Dorsolateral prefrontal cortex (tissue), 122 donors: ENCODE measurements at places on chromosomes 1 and 21.

- DNase-seq = no peak
These were observed 24.8 kb downstream of the HSD11B1 start for GRCh38 chr1:209729436-209729835.

GRCh38 chr1:11024874-11025203 lies 12.4 kb downstream of the TARDBP start:
- no peak for DNase-seq

DNA sequence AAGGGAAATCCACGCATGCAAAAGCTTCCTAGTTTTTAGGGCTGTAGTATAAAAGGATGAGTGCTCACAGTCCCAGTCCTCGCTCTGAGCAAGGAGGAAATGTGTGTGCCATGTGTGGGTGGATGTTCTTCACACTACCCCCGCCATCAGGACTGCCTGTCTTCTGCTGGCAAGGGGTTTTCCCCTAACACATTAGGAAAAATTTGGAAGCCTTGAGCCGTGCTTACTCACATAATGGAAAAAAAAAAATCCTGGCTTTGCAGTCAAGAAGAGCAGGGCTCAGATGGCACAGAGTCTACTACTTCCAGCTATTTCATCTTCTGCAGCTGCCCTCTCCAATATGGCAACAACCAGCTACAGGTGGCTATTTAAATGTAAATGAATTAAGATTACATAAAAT lies 363.1 kb downstream of the PLPP3 start:
- peak; percentile 69 for DNase-seq

DNA sequence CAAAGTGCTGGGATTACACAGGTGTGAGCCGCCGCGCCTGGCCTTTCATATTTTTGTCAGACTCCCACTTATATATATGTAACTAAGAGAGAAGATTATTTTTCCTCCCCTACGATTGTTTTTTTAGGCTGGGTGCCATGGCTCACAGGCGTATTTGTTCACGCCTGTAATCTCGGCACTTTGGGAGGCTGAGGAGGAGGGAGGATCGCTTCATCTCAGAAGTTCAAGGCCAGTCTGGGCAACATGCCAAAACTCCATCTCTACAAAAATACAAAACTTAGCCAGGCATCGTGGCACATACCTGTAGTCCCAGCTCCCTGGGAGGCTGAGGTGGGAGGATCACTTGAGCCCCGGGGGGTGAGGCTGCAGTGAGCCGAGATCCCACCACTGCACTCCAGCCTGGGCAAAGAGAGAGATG lies 23.9 kb upstream of the ITLN2 start:
- no peak for DNase-seq

DNA sequence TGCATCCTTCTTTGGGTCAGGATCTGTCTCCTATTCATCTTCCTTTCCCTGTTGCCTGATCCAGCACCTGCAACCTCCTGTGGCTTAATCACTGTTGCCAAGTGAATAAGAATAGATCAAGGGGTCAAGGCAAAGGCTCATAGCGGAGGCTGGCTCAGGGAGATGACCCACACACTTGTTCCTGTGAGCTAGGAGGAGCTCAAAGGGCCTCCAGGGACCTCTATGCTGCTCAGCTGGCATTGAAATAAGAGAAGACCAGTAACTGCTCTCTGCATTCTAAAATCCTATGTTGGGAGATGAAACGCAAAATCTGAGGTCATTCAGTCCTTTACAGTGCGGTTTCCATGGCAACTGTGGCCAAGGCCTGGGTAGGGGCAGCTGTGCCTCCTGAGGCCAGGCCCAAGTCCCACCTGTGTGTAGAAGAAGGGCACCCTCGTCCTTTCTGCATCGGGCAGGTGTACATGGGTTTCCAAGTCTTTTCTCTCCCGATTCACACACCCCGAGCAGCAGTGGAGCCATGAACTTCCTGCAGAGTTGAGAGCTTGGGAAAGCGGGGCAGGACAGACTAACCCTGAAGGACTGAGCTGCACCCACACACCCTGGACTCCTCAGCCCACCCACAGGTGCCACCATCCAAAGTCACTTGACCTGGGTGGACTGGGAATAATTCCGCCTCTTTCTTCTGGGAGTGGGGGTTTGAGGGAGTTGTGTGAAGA lies 27.8 kb upstream of the STUM start:
- no peak for DNase-seq

GRCh38 chr1:31674626-31675025 lies 29.2 kb downstream of the COL16A1 start:
- DNase-seq = no peak

- DNase-seq = no peak
These were observed 648.8 kb downstream of the PTPRC start for GRCh38 chr1:199287647-199288046.

DNA sequence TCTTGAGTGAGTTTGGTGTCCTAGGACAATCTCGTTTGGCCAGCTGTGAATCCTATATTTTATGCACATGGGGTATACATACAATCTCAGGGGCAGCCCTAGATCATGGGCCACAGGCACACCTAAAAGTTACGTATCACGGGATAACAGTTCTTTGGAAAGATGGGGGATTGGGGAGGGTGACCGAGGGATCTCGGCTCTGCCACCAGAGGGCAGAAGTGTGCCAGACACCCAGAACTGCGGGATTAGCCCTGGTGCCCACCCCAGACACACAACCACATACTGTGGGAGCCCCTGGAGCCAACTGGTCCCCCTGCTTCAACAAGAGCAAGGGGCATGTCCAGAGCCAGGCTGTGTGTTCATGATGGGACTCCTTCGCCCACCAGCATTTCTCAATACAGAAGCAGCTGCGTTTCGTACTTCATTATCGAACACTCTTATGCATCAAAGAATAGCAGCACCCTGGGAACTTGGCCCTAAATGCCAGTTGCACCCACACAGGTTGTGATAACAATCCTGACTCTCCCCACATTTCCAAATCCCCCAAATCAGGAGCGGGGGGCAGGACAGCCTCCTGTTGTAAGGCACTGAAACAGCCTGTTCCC lies 37.4 kb downstream of the TMCO4 start:
- no peak for DNase-seq

DNA sequence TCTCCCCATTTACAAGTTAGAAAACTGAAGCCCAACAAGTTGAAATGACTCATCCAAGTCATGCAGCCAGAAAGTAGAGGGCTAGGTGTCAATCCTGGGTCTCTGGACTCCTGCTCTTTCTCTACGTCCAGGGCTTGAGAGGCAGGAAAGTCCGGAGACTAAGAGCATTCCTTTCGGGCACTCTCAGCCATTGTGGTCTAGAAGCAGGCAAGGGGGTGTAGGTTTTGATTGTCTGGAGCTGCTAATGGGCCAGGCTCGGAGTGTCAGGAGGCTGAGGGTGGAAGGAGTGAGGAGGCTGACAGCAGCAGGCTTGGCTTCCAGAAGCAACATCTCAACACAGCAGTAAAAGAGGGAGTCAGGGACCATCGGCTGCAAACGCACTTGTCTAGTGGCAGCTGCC lies 107.6 kb upstream of the KLHDC7A start:
- no peak for DNase-seq

DNA sequence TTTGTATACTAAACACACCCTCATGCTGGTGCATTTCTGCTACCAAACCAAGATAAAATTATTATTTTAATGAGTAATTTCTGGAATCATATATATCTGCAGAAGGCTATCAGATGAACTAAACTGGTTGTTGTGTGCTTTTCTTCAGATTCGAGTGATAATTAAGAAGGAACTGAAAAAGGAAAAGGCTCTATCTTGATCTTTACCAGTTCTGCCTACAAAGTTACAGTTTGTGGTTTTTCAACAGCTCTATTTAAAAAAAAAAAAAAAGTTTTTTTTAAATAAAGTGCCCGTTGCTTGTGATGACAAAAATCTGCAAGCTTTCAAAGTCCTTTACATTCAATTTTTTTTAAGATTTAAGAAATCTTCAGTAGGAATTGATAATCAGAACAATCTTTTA lies 13.6 kb downstream of the DENND1B start:
- DNase-seq = no peak

DNA sequence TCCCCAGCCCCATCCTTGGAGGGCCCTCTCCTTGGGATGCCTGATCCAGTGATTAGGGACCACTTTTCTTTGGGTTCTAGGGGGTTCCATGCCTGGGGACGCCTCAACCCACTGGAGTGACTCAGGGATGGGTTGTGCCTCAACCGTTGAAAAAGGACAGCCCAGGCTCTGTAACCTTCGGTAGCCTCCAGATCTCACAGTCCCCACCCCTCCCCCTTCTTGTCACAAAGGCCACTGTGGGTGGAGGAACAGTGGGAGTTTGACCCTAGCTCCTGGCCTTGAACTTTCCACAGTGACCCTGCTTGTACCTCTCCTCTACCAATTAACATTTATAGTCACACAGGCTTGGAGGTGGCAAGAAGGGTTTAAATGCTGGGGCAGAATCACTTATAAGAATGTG lies 2.6 kb upstream of the RORC start:
- no peak for DNase-seq

- no peak for DNase-seq
These were observed 53.4 kb downstream of the SSBP3 start for GRCh38 chr1:54352755-54353154.

- DNase-seq = no peak
These were observed 120.5 kb upstream of the ZC3H12A start for GRCh38 chr1:37353871-37354270.

DNA sequence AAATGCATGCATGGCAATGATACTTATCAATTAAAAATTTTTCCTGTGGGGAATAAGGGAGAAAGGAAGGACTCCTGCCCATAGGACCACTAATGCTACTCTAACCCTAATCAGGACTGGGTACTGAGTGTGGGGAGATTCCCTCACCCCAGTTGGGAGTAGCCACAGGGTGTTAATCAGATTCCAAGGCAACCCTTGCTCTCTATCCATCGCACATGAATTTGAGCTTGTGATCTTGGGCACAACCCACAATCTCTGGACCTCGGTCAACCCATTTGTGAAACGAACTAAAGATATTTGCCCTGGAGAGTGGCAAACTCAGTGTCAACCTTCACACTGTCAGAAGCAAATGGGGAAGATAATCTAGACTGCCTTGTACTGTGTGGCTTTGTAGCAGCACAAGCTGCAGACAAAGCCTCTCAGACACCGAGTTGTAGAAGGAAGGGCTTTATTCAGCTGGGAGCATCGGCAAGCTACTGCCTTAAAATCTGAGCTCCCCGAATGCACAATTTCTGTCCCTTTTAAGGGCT lies 69.5 kb downstream of the SERINC2 start:
- no peak for DNase-seq

GRCh38 chr1:234135501-234135900 lies 231.0 kb downstream of the SLC35F3 start:
- DNase-seq = no peak

DNA sequence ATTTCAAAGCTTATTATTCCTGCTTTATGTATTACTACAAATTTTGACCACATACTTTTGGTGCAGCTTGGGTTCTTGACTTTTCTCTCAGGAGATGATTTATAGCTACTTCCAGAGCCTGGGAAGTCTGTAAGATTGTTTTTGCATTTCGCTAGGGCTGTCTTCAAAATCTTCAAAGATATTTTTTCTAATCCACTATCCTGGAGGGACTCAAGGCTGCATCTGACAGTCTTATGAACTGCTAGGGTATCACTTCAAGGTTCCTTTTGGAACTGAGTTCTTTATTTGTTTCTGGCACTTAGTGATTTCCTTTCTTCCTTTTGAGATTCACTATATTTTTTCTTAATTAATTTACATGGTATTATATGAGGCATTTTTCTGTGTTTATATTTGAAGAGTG lies 90.0 kb upstream of the LYPLAL1 start:
- no peak for DNase-seq

- no peak for DNase-seq
These were observed 39.4 kb downstream of the PTAFR start for GRCh38 chr1:28136922-28137613.

DNA sequence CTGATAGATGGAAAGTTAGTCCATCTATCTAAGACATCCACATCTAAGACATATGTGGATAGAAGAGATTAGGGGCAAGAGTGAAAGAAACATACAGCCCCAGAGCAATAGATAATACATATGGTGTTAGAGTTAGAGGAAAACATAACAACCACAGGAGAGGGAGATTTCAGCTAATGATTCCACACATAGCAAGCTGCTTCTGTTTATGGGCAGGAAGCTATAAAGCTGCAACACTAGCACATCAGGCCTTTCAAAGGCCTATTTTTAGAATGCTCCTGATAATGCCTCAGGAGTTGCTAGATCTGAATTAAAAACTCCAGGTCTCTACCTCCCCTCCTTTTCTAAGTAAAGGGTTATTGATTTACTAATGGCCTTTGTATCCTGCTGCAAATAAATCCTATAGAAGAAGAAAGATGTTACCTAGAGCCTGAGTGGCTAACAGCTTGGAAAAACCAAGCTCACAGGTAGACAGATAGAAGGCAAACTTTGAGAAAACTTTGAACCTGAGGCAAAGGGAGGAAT lies 36.1 kb downstream of the BRINP2 start:
- no peak for DNase-seq

DNA sequence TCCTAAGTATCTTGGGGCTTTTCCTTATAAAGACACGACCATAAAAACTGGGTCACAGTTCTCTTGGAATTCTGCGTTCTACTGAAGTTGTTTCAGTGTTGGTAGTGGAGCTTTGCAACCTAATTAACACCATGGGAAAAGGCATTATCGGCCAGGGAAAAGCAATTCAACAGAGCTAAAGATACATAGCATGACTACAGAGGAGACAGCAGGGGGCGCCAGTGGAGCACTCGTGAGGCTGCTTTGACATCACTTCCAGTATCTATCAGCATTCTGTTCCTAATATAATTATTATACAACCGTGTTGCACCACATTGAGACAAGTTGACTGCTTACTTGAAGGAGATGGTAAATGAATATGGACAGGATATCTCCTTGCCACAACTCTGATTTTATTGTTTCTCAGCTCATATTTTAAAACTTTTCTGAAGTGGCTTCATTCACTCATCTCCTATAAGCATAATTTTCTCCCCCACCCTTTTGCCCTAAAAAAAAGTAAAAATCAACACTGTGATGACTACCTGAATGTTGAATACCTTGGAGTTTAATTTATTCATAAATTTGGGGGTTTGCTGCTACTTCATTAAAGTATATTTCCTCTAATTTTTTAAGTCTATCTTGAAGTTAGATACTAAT lies 39.4 kb downstream of the ZP4 start:
- peak; percentile 82 for DNase-seq

DNA sequence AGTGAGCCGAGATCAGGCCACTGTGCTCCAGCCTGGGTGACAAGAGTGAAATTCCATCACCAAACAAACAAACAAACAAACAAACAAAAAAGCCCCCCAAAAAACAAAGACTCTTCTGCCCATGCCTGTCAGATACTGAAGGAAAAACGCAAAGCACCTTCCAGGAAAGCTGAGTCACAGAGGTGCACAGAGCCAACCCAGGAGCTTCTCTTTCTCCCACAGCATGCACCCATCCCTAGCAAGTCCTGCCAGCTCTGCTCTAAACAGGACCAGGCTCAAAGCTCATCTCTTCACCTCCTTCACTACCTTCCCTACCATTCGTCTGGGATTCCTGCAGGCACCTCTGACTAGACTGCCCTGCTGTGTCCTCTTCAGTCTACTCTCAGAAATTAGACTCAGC lies 46.5 kb downstream of the ETS2 start:
- no peak for DNase-seq

GRCh38 chr21:41460578-41461527 lies 34.8 kb downstream of the MX1 start:
- peak; percentile 68 for DNase-seq

- DNase-seq = no peak
These were observed 29.9 kb upstream of the LYPLAL1 start for GRCh38 chr1:219143735-219144134.

GRCh38 chr1:236122176-236122575 lies 20.2 kb upstream of the GPR137B start:
- DNase-seq = no peak
